Activated naive CD8-positive, alpha-beta T cell treated with anti-CD3 and anti-CD28 coated beads for 36 hours (primary cell): ENCODE measurements at places on chromosomes 16 and 17.

DNA sequence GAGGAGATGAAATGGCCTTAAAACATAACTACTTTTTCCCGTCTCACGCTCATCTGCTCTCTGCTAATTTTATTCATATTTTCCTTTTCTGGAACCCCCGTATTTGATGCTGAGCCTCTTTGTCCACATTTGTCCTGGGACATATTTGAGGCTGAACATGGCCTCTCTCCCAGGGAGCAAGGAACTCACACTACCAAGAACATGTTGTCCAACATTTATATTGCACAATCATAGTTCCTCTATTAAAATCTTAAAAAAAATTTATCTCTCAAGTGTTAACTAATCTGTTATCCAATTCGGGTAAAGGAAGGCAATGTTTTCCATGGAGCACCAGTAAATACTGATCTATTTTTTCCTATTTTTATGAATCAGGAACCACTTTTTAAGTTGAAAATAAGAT, 60.2 kb downstream of the CMC2 start:
- no peaks in the 10 kb centered on the region for H3K4me1 ChIP-seq
- no peak for DNase-seq
- H3K27me3 ChIP-seq, result peaks cover 3% of the 10 kb centered on the region
- peaks cover 2% of the 10 kb centered on the region for H3K36me3 ChIP-seq
- no peak overlapping the region for H3K27ac ChIP-seq
- H3K4me3 ChIP-seq, result no peak overlapping the region

GRCh38 chr17:35057332-35057915, 6.1 kb downstream of the RFFL start:
- no peak for DNase-seq
- no peaks in the 10 kb centered on the region for H3K27me3 ChIP-seq
- peaks cover 17% of the 10 kb centered on the region for H3K36me3 ChIP-seq
- H3K4me3 ChIP-seq, result no peak overlapping the region
- H3K4me1 ChIP-seq, result peaks cover 32% of the 10 kb centered on the region

DNA sequence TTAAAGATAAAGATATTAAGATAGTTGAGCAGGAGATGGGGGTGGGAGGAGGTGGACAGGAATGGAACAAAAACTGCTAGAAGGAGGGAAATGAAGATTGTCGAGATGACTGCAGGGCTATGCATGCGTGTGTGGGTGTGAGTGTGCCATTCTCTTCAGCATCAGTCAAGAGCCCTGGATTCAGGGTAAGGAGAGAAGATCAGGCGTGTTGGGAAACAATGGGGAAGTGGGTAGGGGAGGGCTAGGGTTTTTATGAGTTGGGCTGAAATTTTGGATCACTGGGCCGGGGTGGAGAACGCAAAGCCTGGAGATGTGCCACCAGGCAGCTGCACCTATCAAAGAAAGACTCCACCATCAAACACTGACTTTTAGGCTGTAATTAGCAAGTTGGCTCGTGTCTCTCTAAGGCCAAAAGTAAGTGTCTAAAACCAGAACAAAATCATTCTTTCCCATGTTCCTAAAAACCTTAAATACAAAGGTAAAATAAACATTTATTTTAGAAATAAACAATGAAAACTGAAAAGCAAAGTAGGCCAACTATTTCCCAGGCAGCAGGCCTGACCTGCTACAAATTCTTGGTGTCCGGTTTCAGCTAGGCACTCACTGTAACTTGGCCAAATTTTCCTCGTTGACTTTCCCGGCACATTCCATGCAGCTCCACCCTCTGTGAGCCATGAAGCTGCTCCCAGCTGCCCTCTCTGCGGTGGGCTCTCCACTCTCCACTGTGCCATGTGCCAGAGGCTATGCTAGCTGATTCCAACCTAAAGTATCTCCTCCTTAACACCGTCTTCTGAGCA, 4.2 kb downstream of the CDRT4 start:
- H3K27me3 ChIP-seq, result no peaks in the 10 kb centered on the region
- H3K27ac ChIP-seq, result no peak overlapping the region
- H3K4me3 ChIP-seq, result no peak overlapping the region
- DNase-seq, result no peak
- peaks cover 13% of the 10 kb centered on the region for H3K36me3 ChIP-seq

DNA sequence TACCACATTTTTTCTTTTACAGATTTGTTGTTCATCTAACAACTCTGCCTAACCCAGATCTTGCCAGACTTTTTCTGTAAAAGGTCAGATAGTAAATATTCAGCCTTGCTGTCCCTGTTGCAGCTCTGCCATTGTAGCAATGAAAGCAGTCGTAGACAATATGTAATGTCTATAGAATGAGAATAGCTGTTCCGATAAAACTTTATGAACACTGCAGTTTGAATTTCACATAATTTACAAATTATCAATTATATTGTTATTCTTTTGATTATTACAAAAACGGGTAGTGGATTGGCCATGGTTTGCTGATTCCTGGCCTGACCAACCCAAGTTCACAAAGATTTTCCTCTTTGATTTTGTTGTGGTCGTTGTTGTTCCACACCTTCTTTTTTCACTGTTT, 2.9 kb downstream of the LRRC37B start:
- no peak overlapping the region for H3K4me3 ChIP-seq
- H3K36me3 ChIP-seq, result peaks cover 6% of the 10 kb centered on the region
- H3K27me3 ChIP-seq, result no peaks in the 10 kb centered on the region
- no peak for DNase-seq

GRCh38 chr16:4433914-4434787, 8.5 kb downstream of the DNAJA3 start:
- H3K4me1 ChIP-seq, result peaks cover 14% of the 10 kb centered on the region
- peaks cover 18% of the 10 kb centered on the region for H3K36me3 ChIP-seq
- no peaks in the 10 kb centered on the region for H3K27me3 ChIP-seq
- H3K4me3 ChIP-seq, result no peak overlapping the region
- H3K27ac ChIP-seq, result no peak overlapping the region

- no peaks in the 10 kb centered on the region for H3K27me3 ChIP-seq
- H3K36me3 ChIP-seq, result peaks cover 1% of the 10 kb centered on the region
- no peak overlapping the region for H3K27ac ChIP-seq
- H3K4me3 ChIP-seq, result no peak overlapping the region
- no peak for DNase-seq
Observed at GRCh38 chr17:22694362-22695227, 1002.3 kb downstream of the KCNJ18 start.

- peak overlapping the region; percentile 5 for H3K4me3 ChIP-seq
- H3K4me1 ChIP-seq, result peaks cover 31% of the 10 kb centered on the region
- no peak for DNase-seq
- no peaks in the 10 kb centered on the region for H3K27me3 ChIP-seq
- H3K27ac ChIP-seq, result peak overlapping the region; percentile 86
Observed at GRCh38 chr17:774313-774584, 7.8 kb downstream of the GLOD4 start.

DNA sequence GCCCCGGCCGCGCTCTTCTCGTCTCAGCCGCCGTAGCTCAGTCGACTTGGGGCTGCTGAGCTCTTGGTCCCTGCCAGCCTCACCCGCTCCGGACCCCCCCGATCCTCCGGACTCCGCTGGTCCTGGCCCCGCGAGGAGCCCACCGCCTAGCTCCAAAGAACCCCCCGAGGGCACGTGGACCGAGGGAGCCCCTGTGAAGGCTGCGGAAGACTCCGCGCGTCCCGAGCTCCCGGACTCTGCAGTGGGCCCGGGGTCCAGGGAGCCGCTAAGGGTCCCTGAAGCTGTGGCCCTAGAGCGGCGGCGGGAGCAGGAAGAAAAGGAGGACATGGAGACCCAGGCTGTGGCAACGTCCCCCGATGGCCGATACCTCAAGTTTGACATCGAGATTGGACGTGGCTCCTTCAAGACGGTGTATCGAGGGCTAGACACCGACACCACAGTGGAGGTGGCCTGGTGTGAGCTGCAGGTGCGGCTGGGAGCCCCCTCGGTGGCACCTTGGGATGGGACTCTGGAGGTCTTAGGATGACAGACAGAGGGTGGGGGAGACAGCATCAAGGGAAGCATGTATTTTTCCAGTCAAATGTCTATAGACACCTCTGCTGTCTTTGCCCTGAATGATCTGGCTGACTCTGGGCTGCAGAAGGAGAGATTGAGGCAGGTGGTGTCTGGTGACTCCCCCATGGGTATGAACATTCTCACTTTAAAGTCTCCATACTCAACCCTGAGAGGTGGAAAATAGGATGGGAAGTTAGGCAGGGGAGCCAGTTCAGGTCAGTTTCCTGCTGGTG, 635 bp downstream of the WNK4 start:
- no peak overlapping the region for H3K27ac ChIP-seq
- H3K27me3 ChIP-seq, result peaks cover 62% of the 10 kb centered on the region
- peak overlapping the region; percentile 8 for H3K4me3 ChIP-seq
